ENCODE measurements at places on chromosomes 16 and 17.

GRCh38 chr17:38604479-38605403 lies 1.0 kb downstream of the SRCIN1 start:
- peak; percentile 57 for DNase-seq

GRCh38 chr16:56852401-56852730 lies 12.6 kb upstream of the SLC12A3 start:
- no peak for DNase-seq

GRCh38 chr16:57383276-57384247 lies 11.3 kb downstream of the CX3CL1 start:
- peak; percentile 36 for DNase-seq

- no peak for DNase-seq
Observed at GRCh38 chr16:72857834-72858664, 189.9 kb downstream of the ZFHX3 start.

- no peak for DNase-seq
Observed at GRCh38 chr17:2241823-2242222, 61.8 kb downstream of the SMG6 start.

DNA sequence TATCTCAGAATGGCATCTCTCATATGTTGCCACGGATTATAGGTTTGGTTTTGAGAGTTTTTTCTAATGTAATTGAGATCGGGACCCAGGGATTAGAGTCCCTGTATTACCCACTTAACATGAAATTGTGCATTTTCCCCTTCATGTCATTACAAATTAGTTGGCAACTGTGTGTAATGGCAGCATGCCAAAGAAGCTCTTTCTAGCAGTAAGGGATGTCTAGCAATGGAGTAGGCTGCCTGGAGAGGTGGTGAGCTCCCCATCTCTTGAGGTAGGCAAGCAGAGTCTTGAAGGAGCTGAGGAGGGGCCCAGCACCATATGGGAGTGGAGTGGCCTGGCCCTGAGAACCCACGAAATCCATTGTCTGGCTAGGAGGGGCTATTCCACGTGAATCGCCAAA lies 10.0 kb upstream of the KATNB1 start:
- no peak for DNase-seq

GRCh38 chr17:48451489-48451888 lies 21.5 kb upstream of the SKAP1 start:
- no peak for DNase-seq

GRCh38 chr16:4309102-4309832 lies 6.6 kb upstream of the GLIS2 start:
- no peak for DNase-seq

DNA sequence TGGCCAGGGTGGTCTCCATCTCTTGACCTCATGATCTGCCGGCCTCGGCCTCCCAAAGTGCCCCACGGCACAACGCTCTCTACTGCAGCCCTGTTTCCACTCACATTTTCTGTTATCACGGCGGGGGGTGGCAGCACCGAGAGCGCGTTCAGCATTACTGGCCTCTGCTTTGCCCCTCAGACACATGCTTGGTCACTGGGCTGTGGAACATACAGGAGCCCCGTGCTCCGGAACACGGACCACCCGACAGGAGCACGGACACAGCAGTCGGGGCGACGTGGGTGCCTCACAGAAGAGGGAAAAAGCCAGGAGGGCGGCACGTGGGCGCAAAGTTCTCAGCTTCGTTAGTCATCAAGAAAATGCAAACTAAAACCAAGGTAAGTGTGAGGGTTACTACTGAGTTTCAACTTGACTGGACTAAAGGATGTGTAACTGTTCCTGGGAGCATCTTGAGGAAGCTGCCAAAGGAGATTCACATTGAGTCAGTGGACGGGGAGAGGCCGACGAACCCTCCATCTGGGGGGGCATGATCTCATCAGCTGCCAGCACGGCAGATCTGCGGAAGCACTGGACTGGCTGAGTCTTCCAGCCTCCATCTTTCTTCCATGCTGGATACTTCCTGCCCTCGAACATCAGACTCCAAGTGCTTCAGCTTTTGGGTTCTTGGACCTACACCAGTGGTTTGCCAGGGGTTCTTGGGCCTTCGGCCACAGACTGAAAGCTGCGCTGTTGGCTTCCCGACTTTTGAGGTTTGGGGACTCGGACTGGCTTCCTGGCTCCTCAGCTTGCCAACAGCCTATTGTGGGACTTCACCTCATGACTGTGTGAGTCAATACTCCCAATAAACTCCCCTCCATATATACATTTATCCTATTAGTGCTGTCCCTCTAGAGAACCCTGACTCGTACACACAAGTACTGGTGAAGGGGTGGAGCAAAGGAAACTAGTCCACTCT lies 106.8 kb downstream of the ZNF778 start:
- DNase-seq: no peak

DNA sequence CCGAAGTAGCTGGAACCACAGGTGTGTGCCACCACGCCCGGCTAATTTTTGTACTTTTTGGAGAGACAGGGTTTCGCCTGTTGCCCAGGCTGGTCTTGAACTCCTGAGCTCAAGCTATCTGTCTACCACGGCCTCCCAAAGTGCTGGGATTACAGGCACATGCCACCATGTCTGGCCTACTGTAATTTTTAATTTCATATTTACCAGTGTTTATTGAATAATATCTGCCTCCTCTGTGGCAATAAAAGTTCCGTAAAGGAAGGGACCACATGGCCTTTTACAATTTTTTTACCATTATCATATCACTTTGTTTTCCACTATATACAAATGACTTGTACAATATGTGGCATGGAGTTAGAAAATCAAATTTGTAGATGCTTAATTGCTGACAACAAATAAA lies 7.8 kb downstream of the USP31 start:
- DNase-seq: no peak

- DNase-seq: no peak
Observed at GRCh38 chr16:71846431-71846830, 655 bp downstream of the ATXN1L start.

- DNase-seq: no peak
Observed at GRCh38 chr16:67953641-67954375, 9.9 kb upstream of the LCAT start.

DNA sequence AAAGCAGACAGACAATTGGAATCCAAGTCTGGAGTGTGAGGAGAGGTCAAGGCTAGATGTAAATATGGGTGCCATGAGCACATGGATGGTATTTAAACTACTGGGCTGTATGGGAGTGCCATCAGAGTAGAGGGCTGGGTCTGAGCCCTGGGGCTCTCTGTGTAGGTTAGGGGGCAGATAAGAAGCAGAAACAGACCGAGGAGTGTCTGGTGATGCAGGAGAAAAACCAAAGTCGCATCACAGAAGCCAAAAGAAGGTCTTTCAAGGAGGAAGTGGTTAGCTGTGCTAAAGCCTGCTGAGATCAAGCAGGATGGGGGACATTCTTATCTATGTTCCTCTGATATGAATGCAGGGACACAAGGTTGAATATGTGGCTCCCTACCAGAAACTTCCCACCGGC lies 1.9 kb downstream of the TSEN54 start:
- DNase-seq: no peak

DNA sequence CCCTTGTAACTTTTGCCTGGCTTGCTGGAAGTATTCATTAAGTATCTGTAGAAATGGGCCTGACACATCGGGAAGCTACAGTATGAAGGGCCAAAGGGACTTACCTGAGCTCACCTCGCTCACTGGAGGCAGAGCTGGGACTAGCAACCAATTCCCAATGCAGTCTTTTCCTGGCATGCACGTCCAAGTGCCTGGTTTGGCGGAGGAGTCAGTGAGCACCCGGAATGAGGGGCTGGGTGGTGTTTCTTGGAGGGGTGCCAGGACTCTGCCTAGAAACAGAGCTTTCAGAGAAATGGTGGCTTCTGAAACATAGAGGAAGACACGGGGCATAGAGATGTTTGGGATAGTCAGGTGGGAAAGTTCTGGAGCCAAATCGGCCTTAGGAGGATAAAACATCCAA lies 18.4 kb upstream of the GPRC5C start:
- no peak for DNase-seq

Measured in BE2C (cell line).